ENCODE measurements at places on chromosomes 3 and 15.

DNA sequence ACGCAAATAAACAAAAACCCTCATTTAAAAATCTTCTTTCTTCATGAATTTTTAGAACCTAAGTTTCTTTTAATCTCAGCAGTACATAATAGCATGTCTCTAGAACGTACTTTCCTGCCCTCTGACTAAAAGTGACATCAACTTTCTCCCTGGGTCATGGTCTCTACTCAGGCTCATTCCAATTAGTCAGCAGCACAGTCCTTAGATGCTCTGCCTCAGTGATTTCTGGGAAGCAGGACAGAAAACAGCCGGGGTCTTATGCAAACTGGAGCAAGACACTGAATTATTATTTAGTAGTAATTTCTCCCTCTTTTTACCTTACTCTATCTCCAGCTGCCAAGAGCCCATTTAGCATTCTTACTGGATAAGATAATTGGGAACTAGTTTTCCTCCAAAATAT lies 365.2 kb downstream of the TUSC7 start:
- no peaks in the 10 kb centered on the region for H3K27me3 ChIP-seq
- H3K36me3 ChIP-seq: no peaks in the 10 kb centered on the region
- H3K4me3 ChIP-seq: no peak overlapping the region
- no peak overlapping the region for H3K27ac ChIP-seq
- no peaks in the 10 kb centered on the region for H3K4me1 ChIP-seq

- DNase-seq: no peak
- no peak overlapping the region for H3K4me3 ChIP-seq
- H3K27me3 ChIP-seq: no peaks in the 10 kb centered on the region
- H3K27ac ChIP-seq: no peak overlapping the region
Measured at GRCh38 chr3:54968546-54969172, 40.8 kb upstream of the LRTM1 start.

DNA sequence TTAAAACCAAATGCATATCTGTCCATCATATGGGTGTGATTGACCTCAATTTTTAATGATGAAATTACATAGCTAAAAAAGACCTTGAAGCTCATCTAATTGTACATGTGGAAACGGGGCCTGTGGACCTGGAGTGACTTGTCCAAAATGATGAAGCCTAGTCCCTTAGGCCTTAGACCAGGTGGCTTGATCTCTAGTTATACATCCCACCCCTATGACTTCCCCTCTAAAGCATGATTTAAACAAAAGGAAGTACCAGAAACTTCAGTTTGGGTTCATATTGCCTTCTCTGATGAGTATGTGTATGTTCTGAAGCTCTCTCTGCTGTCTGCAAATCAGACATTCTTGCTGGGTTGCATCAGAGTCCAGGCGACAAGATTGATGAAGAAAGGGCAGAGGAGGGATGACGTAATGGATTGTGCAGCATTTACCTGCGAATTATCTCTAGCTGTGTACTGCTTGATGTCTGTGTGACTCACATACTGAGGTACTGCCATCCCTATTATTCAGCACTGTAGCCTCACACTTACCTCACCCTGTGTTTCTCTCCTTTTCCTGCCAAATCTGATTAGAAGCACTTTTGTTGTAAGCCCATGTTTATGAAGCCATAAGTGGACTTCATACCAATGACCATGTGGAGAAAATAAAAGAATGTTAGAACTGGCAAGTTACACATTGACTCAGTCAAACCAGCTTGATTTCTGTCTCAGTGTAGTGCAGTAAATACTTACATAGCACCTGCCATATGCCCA lies 111.5 kb downstream of the FILIP1L start:
- no peaks in the 10 kb centered on the region for H3K27me3 ChIP-seq
- no peaks in the 10 kb centered on the region for H3K36me3 ChIP-seq
- peaks cover 7% of the 10 kb centered on the region for H3K4me1 ChIP-seq
- DNase-seq: no peak
- H3K27ac ChIP-seq: no peak overlapping the region

GRCh38 chr3:134359121-134360010 lies 14.9 kb downstream of the AMOTL2 start:
- peak; percentile 81 for DNase-seq
- H3K4me1 ChIP-seq: peaks cover 82% of the 10 kb centered on the region
- peaks cover 50% of the 10 kb centered on the region for H3K36me3 ChIP-seq
- peaks cover 19% of the 10 kb centered on the region for H3K27me3 ChIP-seq
- no peak overlapping the region for H3K4me3 ChIP-seq

DNA sequence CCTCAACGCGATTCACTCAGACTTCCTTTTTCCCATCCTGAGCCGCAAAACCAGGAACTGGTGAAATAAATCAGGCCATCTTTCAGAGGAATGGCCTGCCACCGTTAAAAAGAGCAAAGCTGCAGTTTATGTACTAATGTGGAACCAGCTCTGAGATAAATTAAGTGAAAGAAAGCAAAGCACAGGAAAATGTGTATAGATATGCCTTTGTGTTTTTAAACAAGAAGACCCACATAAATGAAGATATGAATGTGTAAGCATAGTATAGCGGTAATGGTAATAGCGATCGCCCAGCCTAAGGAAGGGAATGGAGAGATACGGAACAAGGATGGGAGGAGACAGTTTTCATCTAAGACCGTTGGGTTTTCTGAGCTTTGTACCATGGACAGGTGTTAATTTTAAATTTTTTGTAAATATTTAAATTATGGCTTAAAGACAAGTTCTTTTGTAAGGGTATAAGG lies 30.8 kb upstream of the RPN1 start:
- H3K27me3 ChIP-seq: no peaks in the 10 kb centered on the region
- H3K27ac ChIP-seq: peak overlapping the region; percentile 99
- H3K4me1 ChIP-seq: peaks cover 36% of the 10 kb centered on the region
- no peaks in the 10 kb centered on the region for H3K36me3 ChIP-seq

DNA sequence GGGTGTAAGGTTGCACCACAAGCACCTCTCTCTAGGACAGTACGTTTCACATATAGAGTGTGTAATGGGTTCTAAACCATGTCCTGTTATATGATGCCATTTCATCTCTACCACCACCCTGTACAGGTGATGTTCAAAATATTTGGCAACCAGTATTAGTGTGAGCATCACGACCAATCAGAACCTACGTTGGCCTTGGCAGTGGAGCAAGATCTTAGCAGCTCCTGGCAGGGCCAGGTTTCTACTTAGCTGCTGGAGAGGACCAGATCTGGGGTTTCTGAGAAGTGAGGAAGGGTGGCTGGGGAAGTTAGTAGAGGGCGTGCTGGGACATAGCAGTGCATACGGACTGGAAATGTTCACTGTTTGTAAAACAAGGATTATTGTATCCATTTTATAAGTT lies 23.1 kb upstream of the MITF start:
- H3K4me1 ChIP-seq: no peaks in the 10 kb centered on the region
- DNase-seq: no peak
- H3K36me3 ChIP-seq: no peaks in the 10 kb centered on the region
- no peak overlapping the region for H3K4me3 ChIP-seq
- no peaks in the 10 kb centered on the region for H3K27me3 ChIP-seq

DNA sequence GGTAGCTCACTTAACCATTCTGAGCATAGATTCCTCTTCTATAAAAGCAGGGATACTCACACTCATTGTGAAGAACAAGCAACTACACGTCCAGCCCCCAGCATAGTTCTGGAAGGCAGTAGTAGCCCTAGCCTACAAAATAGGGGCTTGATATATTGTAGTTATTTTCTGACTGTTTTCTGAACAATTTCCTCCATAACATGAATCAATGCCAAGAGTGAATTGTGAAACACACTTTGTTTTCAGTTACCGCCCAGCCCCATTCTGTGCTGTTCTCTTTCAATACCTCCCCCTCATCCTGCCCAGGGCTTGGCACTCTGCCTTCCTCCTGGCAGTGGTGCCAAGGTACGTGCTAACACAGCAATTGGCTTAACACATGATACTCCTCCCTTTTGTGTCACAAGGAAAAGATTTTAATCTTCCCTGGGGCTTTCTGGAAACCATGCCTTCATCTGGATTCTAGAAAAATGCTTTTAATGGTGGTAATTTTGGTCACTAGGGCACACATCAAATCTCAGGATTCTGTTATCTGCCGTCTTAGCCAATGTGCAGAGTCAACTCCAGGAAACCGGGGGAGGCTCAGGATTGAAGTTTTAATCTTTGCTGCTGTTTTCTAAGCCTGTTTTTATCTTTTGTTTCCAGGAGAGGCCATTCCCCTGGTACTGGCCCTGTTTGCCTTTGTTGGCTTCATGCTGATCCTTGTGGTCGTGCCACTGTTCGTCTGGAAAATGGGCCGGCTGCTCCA lies 37.2 kb downstream of the IL20RB start:
- DNase-seq: no peak
- no peak overlapping the region for H3K4me3 ChIP-seq
- H3K27me3 ChIP-seq: no peaks in the 10 kb centered on the region

- H3K27ac ChIP-seq: no peak overlapping the region
- no peaks in the 10 kb centered on the region for H3K27me3 ChIP-seq
- DNase-seq: no peak
- peaks cover 7% of the 10 kb centered on the region for H3K4me1 ChIP-seq
Measured at GRCh38 chr3:108152274-108152673, 61.4 kb upstream of the CD47 start.

DNA sequence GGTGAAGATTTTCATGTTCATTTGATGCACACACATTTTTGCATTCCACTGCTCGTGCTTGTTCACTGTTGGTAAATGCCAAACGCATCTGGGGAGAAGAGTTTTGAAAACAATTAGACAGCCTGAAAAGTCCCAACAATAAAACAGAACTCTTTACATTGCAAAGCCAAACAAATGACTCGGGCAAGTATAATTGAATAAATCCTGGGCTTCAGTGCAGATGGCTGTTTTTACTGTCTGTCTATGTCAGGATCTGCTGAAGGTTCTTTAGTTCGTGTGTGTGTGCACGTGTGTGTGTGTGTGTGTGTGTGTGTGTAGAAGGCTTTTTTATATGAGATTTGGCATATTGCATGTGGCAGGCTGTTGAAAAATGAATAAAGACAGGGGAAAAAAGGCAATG lies 277.5 kb upstream of the CDIN1 start:
- H3K27me3 ChIP-seq: no peaks in the 10 kb centered on the region
- no peak for DNase-seq
- no peak overlapping the region for H3K4me3 ChIP-seq
- no peaks in the 10 kb centered on the region for H3K4me1 ChIP-seq
- H3K36me3 ChIP-seq: no peaks in the 10 kb centered on the region
- no peak overlapping the region for H3K27ac ChIP-seq

DNA sequence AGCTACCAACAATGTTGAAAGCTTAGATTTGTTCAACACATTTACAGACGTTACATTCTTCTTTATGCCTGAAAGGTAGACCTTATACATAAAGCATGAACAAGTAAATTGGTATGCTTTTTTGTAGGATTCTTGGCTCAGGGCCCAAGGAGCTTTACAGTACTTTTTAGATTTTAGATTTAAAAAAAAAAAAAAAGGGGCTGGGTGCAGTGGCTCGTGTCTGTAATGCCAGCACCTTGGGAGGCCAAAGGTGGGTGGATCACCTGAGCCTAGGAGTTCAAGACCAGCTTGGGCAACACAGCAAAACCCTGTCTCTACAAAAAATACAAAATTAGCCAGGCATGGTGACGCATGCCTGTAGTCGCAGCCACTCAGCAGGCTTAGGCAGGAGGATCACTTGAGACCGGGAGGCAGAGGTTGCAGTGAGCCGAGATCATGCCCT lies 39.7 kb downstream of the MEF2A start:
- H3K27me3 ChIP-seq: no peaks in the 10 kb centered on the region
- H3K4me1 ChIP-seq: peaks cover 3% of the 10 kb centered on the region
- peak; percentile 41 for DNase-seq
- no peaks in the 10 kb centered on the region for H3K36me3 ChIP-seq
- H3K27ac ChIP-seq: no peak overlapping the region

DNA sequence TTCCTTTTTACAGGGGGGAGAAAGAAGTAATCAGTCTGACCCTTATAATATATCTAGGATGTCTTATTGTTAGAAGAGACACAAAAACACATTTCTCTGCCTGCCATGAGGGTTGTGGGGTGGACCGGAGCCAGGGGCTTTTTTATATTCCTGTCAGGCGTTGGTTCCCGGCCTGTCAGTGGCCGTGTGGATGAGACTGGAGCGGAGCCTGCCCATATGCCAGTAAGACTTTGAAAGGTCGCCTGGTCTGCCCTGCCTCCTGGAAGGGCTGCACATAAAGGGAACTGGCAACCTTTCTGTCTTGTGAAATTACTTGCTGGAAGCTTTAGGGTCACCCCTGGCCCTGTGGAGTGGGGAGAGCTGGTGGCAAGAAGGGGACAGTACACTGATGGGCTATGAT lies 34.7 kb downstream of the MAP3K13 start:
- no peaks in the 10 kb centered on the region for H3K27me3 ChIP-seq
- no peaks in the 10 kb centered on the region for H3K4me1 ChIP-seq
- no peaks in the 10 kb centered on the region for H3K36me3 ChIP-seq
- no peak for DNase-seq
- H3K27ac ChIP-seq: no peak overlapping the region
- no peak overlapping the region for H3K4me3 ChIP-seq

DNA sequence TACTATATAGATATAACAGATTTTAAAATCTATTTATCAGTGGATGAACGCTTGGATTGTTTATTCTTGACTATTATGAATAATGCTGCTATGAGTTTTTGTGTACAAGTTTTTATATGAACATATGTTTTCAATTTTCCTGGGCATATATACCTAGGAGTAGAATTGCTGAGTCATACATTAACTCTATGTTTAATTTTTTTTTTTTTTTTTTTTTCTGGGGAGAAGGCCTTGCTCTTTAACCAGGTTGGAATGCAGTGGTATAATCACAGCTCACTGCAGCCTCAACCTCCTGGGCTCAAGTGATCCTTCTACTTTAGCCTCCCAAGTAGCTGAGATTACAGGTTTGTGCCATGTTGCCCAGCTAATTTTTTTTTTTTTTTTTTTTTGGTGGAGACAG lies 9.1 kb downstream of the CIDEC start:
- DNase-seq: no peak
- H3K27ac ChIP-seq: no peak overlapping the region
- no peaks in the 10 kb centered on the region for H3K27me3 ChIP-seq
- H3K4me3 ChIP-seq: no peak overlapping the region

GRCh38 chr3:179872842-179873241 lies 163.9 kb downstream of the PEX5L start:
- no peaks in the 10 kb centered on the region for H3K27me3 ChIP-seq
- no peak for DNase-seq
- H3K4me1 ChIP-seq: no peaks in the 10 kb centered on the region
- no peak overlapping the region for H3K4me3 ChIP-seq
- H3K36me3 ChIP-seq: no peaks in the 10 kb centered on the region
- H3K27ac ChIP-seq: no peak overlapping the region

DNA sequence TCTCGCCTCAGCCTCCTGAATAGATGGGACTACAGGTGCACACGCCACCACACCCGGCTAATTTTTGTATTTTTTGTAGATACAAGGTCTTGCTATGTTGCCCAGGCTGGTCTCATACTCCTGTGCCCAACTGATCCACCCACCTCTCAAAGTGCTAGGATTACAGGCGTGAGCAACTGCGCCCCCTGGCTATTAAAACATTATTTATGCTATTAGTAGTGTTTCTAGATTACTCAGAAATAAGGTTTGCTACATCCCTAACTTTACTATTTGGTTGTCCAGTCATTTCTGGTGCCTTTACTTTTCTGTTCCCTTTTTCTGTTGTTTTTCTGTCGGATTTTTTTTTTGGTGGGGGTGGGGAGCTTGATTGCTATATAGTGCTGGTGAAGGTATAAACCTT lies 393.6 kb upstream of the TPM1 start:
- peaks cover 5% of the 10 kb centered on the region for H3K4me1 ChIP-seq
- H3K36me3 ChIP-seq: no peaks in the 10 kb centered on the region
- no peak overlapping the region for H3K27ac ChIP-seq
